ENCODE measurements at places on chromosomes 16 and 17.

GRCh38 chr16:13425836-13426235, 494.1 kb upstream of the ERCC4 start:
- no peak for DNase-seq

DNA sequence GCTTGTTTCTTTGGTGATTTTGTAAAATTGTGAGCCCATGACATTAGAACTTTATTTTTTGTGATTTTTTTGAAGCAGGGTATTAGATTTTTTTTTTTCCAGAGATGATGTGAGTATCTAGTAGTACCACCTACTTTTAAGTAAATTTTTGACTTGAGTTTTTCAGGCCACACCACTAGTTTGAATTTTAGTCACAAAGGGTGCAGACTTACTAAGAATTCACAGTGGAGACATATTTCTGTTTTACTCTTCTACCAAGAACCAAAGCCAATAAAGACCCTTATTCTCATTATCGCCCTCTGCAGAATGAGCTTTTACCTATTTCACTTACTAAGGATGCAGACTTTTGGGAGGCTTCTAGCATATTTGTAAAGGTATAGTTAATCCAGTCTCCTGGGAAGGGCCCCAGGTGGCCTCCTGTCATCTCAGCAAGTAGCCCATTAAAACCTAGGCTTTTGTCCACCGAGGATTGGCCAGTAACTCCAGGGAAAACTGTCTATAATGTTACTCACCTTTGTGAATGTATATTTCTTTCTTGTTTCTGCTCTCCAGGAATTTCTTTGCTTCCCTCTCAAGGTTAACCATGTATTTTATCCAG, 30.6 kb downstream of the NLK start:
- no peak for DNase-seq

DNA sequence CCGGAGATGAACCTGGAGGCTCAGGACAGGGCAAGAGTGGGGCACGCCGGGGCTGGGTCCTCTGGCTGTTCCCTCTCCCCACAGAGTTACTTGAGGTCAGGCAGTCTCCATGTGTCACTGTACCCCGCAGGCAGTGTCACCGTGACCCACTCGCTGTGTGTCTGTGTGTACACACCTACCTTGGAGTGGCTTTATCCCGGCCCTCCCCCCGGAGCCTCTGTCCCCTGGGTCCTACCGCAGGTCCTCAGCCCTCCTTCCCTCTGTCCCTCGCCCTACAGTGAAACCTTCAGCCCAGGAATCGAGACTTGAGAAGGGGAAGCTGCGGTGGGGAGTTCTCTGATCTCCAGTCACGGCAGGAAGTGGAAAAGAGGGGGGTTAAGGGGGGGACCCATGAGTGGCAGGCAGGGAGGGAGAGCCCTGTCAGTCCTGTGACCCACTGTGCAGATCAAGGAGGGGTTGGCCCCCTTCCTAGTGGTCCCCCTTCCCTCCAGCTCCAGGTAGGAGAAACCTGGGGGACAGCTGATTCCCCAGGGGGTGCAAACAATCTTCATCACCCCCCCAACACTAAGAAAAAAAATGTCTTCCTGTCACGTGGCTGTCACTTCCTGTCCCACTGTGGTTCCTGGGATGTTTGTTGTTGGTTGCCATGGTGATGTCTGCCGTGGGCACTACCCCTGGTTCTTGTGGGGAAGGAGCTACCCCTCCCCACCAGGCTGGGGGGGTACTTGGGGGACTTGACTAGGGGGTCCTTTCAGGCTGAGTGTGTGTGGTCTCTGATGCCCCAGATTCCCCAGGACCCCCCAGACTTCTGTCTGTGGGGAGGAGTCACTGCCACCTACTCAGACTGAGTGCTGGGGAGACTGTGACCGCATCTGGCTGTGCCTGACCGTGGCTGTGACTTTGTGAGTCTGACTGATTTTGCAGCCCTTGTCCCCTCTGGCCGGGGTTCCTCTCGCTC, 13.7 kb downstream of the RARA start:
- no peak for DNase-seq

DNA sequence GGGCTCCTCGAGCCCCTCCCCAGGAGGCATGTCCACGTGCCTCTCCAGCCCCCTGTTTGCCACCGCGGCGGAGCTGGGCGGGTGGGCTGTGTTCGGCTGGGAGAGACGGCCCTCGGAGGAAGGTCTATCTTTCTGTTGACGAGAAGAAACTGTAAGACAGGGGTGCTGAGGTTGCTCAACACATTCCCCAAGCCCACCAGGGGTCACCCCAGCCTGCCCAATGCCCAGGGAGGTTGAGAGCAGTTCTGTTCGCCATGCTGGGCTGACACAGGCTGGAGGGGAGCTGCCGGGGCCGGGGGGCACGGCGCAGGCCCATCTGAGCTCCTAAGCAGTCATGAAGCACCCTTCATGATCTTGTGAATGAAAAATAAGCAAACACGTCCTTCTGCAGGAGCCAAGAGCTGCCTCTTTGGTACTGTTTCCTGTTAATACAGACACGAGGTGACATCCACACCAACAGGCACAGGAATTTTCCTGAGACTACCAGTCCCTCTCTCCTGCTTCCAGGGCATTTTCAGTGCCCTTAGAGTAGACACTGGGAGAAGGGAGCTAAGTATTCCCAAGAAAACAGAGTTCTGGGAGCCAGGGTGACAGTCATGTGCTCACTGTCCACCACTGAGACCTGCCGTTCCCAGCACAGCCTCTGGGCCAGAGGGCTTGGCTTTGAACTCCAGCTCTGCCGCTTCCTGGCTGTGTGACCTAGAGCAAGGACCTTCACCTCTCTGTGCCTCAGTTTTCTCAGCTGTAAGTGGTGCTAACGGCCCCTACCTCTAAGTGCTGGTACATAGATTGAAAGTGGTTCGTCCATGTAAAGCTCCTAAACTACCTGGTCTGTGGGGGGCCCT, 9.2 kb downstream of the UBALD2 start:
- no peak for DNase-seq

- DNase-seq = no peak
Measured at GRCh38 chr16:10162981-10163380, 19.2 kb downstream of the GRIN2A start.
